MG63 (cell line): ENCODE measurements at places on chromosomes 6 and 20. TPM values are rescaled to one million over a fixed set of nuclear protein-coding genes. Genes with fewer than 3 reads are reported as not detected.

DNA sequence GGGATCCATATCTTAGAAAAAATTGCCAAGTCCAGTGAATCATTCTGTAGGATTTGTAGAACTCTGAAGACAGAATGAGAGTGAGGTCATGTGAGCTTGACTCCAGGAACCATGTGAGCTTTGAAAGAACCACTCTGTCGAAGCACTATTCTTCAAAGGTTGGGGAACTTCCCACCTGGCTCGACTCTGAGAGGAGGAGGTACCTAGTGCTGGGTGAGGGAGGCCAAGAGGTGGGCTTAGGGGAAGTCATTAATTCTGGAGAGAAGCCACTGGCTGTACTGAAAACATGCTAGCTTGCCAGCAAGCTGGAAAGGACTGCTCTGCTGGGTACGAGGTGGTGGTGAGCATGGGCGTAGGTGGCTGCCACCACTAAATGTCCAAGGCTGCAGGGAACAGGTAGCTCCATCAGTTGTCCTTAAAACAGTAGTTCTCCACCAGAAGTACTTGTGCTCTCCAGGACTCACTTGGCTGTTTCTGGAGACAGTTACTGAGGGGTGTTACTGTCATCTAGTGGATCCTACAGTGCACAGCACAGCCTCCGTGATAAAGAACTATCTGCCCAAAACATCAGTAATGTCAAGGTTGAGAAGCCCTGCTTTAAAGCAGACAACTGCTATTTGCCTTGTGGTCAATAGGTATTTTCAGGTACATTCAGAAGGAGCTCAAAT is 34.7 kb upstream of the SYNJ2 start:
- DNase-seq, result no peak

NNAT gene
- total RNA-seq, result not detected in 2 replicates

TAGAP gene
- total RNA-seq, result not detected in 2 replicates

- DNase-seq, result no peak
These were observed 10.8 kb upstream of the SNHG17 start for GRCh38 chr20:38445901-38446425.

DNA sequence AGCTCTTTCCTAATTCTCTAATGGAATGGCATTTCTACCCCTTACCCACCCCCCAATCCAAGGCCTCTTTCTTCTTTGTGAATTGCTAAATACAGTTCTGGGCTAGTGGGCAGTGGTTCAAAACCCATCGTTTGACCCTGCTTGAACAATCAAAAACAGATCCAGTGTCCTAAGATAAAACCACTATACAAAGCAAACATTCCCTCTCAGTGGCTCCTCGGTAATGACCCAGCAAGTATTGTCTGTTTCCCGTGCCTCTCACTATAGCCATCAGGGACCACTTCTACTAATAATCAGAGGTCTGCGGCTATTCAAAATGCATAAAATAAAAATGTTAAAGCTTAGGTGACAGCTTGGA is 143.5 kb upstream of the AKAP12 start:
- no peak for DNase-seq

HSPA1L gene
- total RNA-seq, result 0.33 and 0.39 TPM in 2 replicates

- DNase-seq, result no peak
These were observed 141.0 kb upstream of the NRSN1 start for GRCh38 chr6:23985015-23985414.

LIN28B gene
- total RNA-seq, result not detected in 2 replicates

- DNase-seq, result no peak
These were observed 5.8 kb downstream of the SPO11 start for GRCh38 chr20:57335392-57335791.

PTK7 gene
- total RNA-seq, result 45.0 and 57.3 TPM in 2 replicates

DNA sequence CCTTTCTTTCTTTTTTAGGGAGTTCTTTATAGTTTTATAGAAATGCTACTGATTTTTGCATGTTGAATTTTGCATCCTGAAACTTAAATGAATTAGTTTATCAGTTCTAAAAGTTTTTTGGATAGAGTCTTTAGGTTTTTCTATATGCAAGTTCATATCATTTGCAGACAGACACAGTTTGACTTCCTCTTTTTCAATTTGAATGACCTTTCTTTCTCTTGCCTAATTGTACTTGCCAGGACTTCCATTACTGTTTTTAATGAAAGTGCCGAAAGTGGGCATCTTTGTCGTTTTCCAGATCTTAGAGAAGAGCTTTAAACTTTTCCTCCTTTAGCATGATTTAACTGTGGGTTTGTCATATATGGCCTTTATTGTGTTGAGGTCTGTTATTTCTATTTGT is 21.1 kb upstream of the EDN1 start:
- DNase-seq, result no peak

VAPB gene
- 31.1 and 34.5 TPM in 2 replicates for total RNA-seq

DNA sequence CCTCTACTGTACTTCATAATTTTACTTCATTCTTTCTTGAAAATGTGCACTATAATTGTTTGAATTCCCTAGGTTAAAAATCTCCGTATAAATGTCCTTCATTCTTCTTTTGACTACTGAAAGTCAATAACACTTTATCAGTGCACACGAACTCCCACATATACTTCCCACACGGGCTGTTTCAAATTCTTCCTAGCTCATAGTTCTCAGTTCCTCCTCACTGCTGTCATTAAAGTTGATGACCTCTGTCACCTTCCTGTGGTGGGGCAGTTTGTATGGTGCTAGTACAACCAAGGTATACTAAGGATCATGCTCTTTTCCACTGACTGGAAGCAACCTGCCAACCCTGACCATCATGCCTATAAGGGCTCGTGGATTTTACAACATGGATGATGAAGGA is 40.0 kb upstream of the CD2AP start:
- DNase-seq, result no peak

DNA sequence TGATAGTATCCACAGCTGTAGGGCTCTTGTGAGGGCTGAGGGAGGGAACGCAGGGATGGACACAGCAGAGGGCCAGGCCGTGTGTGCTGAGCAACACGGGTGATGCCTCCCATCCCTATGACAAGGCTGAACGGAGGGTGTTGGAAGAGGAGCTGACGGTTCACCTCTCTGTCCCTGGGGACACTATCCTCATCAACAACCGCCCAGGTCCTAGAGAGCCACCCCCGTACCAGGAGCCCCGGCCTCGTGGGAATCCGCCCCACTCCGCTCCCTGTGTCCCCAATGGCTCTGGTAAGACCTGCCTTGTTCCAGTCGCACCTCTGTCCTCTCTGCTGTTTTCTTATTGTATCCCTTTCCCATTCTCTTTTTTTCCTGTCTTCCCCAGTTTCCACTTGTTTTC is 10.1 kb downstream of the DDR1 start:
- no peak for DNase-seq

DNA sequence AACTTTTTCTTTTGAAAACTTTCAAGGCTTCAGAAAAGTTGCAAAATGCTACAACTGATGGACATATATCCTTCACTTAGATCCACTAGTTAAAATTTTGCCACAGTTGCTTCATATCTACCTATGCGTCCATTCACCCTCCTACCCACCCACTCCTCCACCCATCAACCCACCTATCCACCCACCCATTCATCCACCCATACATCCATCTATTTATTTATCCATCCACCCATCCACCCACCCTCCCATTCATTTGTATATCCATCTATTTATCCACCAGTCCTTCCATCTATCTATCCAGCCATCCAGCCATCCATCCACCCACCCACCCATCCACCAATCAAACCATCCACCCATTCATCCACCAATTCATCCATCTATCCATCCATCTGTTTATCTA is 13.6 kb downstream of the BPIFB4 start:
- DNase-seq, result no peak

DNA sequence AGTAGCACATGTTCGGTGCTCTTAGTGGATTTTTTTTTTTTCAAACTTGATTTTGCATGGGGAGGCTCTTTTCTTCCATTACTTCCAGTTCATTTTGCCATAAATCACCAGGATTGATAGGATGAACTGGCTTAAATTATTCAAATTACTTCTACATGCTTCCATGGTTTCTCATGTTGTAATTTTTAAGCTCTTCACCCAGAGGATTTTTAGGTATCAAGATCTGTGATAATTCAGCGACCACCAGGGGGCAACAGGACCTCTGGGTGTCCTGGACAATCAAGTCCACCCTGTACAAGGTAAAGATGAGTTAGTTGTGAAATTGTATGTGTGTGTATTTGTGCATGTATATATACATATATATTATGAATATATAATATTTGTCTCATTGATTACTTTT is 4.2 kb upstream of the EPHA7 start:
- DNase-seq, result peak; percentile 57

DNA sequence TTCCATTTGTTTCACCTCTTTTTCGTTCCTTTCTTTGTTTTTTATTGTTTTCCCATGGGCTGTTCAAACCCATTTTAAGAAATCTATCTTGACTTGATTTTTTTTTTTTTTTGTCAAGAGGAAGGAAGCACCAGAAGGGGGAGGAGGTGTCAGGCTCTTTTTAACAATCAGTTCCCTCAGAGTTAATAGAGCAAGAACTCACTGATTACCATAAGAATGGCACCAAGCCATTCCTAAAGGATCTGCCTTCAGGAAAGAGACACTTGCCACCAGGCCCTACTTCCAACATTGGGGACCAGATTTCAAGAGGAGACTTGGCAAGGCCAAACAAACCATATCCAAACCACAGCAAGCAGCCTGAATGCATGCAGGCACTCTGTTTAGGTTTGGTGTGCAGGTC is 168.0 kb downstream of the OTOR start:
- no peak for DNase-seq

SLC32A1 gene
- not detected in 2 replicates for total RNA-seq

- DNase-seq, result no peak
These were observed 11.4 kb upstream of the COL9A1 start for GRCh38 chr6:70314296-70314695.

- no peak for DNase-seq
These were observed 8.2 kb downstream of the LY86 start for GRCh38 chr6:6596529-6597328.

GRCh38 chr6:158083455-158084325 is 84.4 kb downstream of the SERAC1 start:
- DNase-seq, result no peak

DNA sequence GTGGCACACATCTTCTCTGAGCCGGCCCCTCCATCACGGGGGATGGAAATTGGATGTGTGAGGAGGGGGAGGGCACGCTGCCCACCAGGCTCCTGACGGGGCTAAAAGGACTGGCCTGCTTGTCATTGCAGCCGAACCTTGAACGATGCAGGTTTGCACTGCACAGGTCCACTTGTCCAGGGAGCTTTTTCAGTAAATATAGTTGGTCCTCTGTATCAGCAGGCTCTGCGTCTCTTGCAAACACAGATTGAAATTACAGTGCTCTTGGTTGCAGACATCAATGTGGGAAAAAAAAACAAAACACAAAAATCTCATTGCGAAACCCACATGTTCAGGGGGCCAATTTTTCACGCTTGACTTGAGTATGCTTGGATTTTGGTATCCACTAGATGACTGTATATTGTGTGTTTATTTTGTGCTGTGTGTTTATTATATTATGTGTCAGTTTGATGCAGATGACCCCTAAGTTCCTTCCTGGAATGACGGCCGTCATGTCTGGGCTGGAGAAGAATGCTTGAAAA is 29.2 kb downstream of the ERMARD start:
- peak; percentile 29 for DNase-seq

GRM1 gene
- 0.05 and 0.20 TPM in 2 replicates for total RNA-seq

DNA sequence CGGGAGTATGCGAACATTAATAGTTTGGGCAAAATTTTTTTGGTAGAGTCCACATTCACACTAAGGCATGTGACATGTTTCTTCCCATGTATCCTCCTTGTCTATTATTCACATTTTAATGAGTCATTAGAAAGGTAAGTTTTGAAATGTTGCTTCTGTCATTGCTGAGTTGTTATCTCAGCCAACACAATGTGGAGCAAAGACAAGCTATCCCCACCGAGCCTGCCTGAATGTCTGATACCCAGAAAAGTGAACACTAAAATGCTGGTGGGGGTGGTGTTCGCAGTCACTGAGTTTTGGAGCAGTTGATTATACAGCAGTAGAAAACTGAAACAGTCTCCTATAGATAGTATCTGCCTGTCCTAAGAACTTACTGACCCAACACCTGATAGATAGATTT is 68.3 kb upstream of the ASF1A start:
- DNase-seq, result no peak

GRCh38 chr6:125099211-125100073 is 54.1 kb upstream of the TPD52L1 start:
- DNase-seq, result peak; percentile 62

- DNase-seq, result no peak
These were observed 186.3 kb downstream of the QKI start for GRCh38 chr6:163600781-163601180.

OR2B6 gene
- total RNA-seq, result not detected in 2 replicates

DNA sequence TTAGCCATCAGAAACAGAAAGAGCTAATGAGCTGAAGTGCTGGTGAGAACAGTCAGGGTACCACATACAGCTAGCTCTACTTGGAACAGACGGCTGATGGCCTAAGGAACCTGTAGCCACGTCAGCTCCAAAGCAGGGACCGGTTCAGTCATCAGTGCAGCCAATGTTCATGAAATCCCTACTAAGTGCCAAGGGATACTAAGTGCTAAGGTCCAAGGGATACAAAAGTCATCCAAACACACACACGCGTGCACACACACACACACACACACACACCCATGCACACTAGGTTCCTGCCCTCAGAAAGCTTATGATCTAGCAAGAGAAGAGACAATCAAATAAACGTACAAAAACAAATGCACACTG is 53.6 kb downstream of the MAP3K5 start:
- DNase-seq, result no peak

DNA sequence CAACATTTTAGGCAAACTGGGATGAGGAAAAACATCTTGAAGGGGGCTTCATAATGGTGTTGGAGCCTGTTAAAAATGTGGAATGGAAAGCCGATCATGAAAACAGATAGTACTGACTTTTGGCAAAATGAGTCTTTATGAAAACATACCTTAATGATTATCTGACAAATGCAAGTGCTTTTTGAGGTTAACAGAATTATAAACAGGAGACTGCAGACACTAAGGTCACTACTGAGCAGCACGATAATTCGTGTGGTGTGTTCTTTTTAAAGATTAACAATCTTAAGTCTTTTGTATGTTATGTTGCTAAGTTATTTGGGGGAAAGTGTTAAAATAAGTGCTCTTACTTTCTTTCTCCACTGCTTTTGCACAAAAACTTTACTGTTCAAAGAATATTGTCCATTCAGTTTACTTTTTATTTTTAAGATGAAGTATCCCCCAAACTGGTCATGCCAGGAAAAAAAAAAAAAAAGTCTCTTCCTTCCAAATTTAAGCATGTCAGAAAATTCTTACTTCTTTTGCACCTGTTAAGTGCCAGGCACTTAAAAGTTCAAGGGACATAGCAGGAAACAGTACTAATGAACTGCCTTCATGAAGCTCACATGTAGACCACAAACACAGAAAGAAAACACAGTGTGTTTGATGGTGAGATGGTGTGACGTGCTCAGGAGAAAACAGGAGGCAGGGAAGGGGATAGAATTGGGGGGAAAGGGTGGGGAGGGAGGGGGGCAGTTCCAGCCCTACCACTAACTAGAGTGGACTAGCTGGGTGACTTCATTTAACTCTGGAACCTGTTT is 73.2 kb downstream of the CDYL start:
- no peak for DNase-seq
